Midbrain (tissue), 1 donor: ENCODE measurements at places on chromosomes 3 and 15.

GRCh38 chr15:94338243-94338846, 107.0 kb downstream of the MCTP2 start:
- DNase-seq: no peak

GRCh38 chr3:183629546-183630301, 5.7 kb upstream of the KLHL24 start:
- no peak for DNase-seq

DNA sequence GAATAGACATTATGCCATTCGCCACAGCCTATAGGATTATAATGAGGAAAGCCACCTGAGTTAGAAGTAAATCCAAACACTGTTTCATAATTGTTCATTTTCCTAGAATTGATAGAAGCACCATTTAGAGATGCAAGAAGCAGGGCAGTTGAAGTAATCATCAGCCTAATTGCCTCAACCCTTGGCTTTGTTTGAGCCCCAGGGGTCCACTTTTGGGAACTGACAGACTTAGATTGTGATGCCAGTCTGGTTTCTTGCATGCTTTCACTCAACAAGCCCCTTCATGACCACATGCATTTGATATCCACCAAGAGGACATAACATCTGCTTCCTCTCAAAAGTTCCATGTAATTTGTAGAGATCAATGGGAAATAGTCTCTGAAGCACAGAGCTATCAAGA, 97.2 kb upstream of the COL8A1 start:
- no peak for DNase-seq

GRCh38 chr15:95085056-95085455, 853.7 kb downstream of the MCTP2 start:
- DNase-seq: no peak

DNA sequence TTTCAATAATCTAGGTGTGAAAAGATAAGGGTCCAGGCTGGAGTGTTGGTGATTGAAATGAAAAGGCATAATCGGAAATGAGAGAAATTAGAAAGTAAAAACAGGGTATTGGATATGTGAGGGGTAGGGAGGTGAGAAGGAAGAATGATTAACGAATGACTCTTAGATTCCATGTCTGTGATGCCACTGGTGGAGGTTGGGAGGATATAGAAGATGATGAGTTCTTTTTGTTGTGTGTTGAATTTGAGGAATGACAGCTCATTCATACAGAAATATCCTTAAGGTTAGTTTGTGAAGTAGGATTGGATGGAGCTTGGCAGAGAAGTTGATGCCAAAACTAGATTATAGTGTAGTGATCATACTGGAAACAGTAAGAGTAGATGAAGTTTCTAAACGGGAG, 72.2 kb upstream of the CCNL1 start:
- DNase-seq: no peak

DNA sequence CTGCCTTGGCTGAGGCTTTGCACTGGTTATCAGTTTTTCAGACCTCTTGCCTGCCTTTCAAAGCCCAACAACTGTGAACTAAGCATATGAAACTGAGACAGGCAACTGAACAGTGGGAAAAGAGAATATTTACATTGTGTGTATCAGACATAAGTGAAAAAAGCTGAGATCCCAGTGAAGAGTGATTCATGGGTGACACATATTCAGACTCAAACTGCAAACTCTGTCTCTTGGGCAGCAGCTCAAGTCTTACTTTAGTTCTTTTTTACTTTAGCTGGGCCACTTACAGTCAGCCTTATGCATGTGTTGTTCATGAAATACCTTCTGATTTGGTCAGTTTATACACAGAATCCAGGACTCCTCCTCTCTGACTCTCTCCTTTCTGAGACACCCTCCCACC, 19.2 kb downstream of the SUCLG2 start:
- DNase-seq: no peak

DNA sequence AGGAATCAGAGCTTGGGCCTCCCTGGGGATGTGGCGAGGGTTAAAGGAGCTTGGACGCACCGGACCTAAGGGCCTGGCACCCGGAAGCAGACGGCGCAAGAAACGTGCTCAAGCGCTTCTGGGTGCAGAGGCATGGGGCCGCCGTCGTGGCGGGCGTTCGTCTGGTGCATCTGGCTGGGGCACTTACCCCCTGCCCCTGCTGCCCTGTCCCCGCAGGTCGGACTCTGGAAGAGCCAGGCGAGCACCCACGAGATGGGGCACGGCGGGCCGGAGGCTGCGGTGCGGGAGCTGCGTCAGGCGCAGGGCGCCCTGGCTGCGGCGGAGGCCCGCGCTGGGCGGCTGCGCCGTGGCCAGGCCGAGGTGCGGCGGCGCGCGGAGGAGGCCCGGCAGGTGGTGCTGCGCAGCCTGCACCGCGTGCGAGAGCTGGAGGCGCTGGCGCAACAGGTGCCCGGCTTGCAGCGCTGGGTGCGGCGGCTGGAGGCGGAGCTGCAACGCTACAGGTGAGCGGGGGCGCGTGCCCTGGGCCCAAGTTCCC, 2.5 kb downstream of the EFCC1 start:
- DNase-seq: no peak

DNA sequence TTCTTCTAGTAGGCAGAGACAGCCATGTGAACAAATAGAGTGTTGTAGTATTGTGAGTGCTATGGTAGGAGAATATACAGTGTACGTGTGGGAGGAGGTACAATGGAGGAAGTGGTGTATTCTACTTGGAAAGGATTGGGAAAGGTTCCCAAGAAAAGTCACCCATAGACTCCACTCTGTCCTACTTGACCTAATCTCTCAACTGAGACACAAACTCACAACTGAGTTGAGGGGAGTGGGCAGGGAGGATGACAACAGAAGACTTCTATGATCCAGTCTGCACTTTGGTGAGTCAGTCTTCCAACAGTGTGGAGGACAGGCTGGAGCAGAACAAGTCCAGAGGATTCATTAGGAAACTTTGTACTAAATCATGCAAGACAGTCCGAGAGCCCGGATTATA, 28.8 kb upstream of the AQP9 start:
- DNase-seq: no peak

- DNase-seq: no peak
These were observed 5.9 kb upstream of the GP9 start for GRCh38 chr3:129054605-129055104.

- no peak for DNase-seq
These were observed 161.7 kb downstream of the ANXA2 start for GRCh38 chr15:60235951-60236710.

DNA sequence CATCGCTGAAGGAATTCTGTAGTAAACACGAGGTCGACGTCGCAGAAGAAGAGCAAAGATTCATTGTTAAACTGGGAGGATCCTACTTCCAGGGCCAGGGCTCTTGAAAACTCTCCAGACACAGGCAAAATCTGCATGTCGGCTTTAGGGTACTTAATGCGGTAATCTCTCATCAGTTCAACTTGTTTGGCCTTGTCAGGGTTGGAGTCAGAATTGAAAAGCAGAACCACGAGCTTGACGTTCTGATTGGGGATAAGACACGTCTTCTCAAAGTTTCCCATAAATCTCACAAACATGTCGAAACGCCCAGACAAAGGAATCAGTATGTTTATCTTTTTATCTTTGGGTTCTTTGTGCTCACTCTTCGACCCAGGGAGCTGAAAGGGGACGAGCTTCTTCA, 74.0 kb downstream of the CHSY1 start:
- no peak for DNase-seq

- DNase-seq: no peak
These were observed 969.4 kb downstream of the NTRK3 start for GRCh38 chr15:87287156-87287555.

DNA sequence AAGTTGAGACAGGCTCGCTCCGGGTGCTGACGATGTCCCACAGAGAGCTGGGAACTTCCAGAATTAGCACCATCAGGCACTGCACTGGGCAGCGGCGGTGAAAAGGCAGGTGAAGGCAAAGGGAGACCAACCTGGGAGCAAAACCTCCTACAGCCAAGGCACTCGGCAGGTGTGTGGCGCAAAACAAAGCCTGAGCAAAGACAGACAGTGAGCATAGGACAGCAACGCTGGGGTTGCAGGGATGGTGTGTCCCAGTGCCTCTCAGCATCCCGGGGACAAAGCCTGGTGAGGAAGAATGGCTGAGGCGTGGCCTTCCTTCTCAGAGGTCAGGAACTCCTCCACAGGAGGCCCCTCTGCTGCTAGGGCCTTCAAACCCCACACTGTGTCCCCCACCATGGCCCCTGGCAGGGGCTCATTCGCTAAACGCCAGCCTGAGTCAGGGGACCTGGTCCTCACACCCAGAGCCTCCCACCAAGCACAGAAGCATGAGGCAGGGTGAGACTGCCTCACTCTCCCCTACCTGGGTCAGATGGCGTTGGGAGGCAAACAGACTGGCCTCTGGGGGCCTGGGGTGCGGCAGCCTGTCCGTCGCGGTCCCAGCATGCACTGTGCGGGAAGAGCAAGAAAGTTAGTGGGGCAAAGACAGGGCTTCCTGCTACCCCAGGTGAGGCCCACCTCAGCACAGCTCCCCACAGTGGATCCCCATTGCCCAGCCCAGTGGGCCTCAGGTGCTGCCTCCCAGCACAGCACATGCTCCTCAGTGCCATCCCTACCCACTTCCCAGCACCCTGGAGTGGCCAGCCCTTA, 44.1 kb upstream of the LINGO1 start:
- DNase-seq: no peak

- no peak for DNase-seq
These were observed 953.4 kb downstream of the ZPLD1 start for GRCh38 chr3:103388214-103388613.

DNA sequence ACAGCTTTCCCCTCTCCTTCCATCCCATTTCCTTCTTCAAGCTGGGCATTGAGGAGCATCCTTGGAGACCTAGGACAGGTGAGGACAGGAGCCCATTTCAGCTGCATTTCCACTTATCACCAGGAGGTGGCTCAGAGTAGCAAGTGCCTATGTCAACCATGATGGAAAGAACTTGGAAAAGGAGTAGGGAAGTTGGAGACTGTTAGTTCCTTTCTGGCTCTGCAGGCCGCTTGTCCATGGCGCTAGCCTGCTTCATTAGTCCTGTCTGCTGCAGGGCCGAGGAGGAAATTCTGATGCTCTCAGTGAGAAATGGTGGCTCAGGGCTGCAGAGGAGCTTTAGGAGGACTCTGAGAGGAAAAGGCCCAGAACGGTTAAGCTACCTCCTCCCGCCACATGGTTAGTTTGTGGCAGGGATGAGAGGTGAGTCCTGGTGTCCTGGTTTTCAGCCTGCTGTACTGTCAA, 7.0 kb upstream of the CD276 start:
- no peak for DNase-seq

DNA sequence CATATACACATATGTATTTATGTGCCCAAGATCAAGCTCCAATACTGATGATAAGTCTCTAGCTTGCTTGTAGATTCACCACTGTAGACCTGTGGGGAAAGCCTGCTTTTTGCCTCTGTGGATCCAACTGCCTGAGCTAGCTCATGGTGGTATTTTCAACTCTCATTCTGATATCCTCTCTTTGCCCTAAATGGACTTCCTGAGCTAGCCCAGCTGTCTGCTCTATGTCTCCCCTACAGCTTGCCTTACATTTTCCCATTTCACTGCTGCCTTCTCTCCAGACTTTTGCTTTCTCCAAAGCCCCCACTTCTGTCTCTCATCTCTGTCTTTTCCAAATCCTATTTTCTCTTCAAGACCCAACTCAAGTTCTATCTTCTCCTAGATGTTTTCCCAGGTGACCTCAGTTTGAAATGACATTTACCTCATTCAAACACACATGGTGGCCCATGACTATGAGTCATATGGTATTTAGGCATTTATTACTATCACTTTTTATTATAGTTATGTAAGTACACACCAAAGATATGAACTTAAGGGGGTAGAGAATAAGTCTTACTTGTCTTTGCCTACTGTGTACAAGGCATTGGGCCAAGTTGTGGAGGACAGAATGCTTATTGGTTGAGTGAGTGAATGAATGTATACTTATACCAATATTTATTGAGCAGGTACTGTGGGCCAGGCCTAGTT, 191.7 kb downstream of the NR1D2 start:
- DNase-seq: no peak

GRCh38 chr3:76985645-76986044, 54.3 kb upstream of the ROBO2 start:
- no peak for DNase-seq

DNA sequence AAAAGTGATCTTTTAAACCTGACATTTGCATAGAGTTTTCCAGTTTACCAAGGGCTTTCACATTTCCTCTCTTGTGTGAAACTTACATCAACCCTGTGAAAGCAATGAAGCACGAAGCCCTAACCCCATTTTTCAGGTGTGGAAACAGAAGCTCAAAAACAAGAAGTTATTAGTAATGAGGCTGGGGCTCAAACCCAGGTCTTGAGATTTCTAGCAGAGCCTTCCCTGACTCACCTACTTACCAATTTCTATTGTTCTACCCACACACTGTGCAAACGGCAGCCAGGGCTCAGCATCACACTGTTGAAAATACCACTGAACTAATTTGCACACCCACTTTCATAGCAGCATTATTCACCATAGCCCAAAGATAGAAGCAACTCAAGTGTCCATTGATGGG, 117.8 kb upstream of the IGF1R start:
- DNase-seq: no peak

- no peak for DNase-seq
These were observed 309.5 kb upstream of the SLITRK3 start for GRCh38 chr3:165505657-165506056.

GRCh38 chr15:66065325-66065724, 188.2 kb downstream of the MEGF11 start:
- no peak for DNase-seq

GRCh38 chr15:66944121-66944520, 121.3 kb upstream of the SMAD3 start:
- no peak for DNase-seq

GRCh38 chr3:45209526-45209925, 16.6 kb downstream of the TMEM158 start:
- DNase-seq: no peak

GRCh38 chr3:172586436-172586835, 63.2 kb upstream of the TNFSF10 start:
- DNase-seq: no peak

- DNase-seq: no peak
These were observed 37.4 kb upstream of the AZI2 start for GRCh38 chr3:28386049-28386448.

DNA sequence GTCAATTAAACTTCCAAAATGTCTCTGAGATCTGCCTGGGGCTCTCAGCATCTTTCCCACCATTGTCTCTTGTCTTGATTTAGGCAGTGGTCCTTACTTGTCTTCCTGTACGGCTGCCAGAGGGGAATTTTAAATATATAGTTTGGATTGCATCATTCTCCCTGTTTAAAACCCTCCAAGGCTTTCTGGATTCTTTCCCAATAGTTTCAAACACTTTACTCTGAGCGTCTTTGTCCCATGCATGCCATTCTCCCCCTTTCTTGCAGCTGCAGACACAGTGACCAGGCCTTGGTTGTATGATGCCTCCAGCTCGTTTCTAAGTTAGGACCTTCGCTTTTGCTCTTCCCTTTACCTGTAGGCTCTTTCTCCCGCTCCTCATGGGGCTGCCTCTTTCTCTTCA, 323.3 kb upstream of the CTNNB1 start:
- no peak for DNase-seq

- DNase-seq: peak; percentile 93
These were observed 54.8 kb downstream of the ZBTB20 start for GRCh38 chr3:115092220-115092791.

DNA sequence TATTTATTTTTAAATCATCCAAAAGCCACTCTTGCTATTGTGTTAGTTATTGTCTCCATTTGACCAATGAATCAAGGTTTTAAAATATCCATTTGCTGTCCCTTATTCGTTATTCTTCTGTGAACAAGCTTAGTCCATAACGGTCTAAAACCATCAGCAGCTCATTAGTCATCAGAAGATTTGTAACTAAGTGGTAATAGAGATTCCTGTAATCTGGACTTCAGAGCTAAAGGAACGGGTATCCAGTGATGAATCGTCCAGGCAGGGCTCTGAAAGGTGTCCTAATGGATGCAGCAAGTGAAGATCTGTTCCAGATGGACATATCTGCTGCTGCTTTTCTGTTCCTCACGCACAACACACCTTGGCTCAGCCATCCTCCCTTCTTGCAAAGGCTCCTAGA, 362.7 kb upstream of the CFAP20DC start:
- no peak for DNase-seq
